ENCODE measurements at places on chromosomes 7 and 10.

DNA sequence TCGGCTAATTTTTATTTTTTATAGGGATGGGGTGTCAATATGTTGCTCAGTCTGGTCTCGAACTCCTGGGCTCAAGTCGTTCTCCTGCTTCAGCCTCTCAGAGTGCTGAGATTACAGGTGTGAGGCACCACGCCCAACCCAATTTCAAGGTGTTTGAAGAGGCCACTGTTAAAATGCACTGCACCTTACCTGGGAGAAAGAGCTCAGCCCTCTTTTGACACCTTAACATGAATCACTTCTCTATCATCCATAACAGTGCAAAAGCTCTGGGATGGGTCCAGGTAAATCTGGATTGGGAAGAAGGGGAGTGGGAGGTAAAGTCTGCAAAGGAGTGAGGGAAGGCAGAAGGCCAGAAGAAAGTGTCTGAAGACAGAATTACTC, 557 bp upstream of the ZNF282 start:
- DNase-seq = no peak

DNA sequence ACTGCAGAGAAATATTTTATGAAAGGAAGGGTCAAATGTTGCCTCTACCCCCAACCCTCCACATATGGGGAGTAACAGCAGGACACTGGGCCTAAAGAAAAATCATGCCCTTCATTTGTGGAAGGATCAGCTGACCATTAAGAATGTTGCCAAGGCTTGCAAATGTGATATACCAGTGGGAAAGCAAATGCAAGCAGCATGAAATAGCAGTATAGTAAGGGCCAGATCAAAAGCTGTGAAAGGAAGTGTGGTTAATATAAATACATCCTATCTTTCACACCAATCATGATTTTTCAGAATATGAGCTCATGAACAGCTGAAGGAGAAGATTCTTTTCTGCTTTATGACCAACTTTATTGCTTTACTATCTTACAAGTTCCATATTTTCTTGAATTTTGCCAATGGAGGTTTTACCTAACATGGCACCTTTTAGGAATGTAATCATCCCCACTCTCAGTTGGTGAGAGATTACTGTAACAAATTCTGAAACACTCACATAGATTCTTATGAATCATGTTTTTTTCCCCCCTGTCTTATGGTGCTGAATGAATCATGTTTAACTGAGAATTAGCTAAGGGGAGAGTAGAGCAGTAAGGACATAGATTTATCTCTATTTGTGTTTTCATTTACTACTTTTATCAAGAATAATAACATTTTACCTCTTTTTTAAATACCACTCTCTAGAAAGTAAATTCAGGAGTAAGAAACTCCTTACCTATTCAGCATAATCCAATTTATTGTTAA, 12.1 kb upstream of the ATAD1 start:
- DNase-seq = no peak

- no peak for DNase-seq
Observed at GRCh38 chr10:1858547-1858946, 121.2 kb upstream of the ADARB2 start.

DNA sequence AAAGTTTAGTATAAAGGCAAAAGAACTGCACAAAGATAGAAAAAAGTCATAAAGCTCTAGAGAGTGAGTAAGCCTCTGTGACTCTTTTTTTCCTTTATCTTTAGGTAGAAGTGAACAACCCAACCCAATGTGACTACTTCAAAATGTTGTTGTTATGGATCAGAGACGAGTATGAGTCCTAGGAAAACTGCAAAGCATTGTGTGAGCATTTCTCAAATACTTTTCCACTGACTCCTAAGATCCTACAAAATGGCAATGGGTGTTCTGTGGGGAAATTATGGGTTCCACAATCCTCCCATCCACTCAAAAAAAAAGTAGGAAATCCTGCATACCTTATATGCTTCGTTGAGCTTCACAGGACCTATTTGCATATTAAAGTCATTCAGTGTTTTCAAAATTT, 177.1 kb downstream of the DGKI start:
- DNase-seq = no peak

DNA sequence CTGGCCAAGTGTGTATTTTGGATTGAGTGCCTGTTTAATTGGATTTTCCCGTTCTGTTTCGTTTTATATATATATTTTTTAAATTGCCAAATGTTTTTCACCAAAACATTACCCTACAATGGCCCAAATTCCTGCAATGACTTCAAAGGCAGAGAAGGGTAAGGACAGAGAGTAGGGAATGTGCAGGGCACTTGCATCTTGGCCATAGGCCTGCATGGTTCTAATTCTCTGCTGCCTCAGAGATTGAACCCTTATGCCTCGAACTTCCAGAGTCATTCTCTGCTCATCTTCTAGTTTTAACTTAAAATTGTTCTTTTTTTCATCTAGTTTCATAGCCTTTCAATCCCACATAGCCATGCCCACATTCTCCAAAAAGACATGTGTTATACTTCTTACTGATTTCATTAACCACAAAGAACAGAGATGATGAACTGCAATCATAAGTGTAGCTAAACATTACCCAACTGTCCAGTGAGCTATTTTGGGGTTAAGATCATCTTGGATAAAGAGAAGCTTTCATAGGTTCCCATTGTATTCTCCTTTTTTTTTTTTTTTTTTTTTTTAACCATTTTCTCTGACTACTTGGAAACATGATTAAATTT, 177.6 kb downstream of the PLXDC2 start:
- no peak for DNase-seq

GRCh38 chr10:70328967-70329366, 45.2 kb upstream of the NPFFR1 start:
- no peak for DNase-seq

GRCh38 chr10:77648472-77648871, 10.9 kb upstream of the KCNMA1 start:
- no peak for DNase-seq

DNA sequence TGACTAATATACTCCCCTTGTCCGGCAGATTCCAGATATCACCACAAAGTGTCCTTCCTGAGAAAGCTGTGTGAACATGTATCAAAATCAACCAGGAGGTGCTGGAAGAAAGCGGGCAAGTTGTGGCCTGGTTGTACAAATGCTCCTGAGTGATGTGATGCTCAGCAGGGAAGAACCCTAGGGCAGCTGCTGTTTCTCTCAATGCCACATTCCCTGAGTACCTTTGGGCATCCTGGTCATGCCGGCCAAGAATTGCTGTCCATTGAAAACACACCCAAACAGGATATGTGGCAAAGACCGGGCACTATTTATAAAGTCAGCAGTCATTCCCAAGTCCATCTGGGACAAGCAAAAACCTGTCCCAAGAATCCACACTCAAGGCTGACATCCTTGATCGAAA, 7.8 kb upstream of the ADCY1 start:
- DNase-seq = no peak

- no peak for DNase-seq
Observed at GRCh38 chr7:52726493-52726892, 308.9 kb upstream of the POM121L12 start.

DNA sequence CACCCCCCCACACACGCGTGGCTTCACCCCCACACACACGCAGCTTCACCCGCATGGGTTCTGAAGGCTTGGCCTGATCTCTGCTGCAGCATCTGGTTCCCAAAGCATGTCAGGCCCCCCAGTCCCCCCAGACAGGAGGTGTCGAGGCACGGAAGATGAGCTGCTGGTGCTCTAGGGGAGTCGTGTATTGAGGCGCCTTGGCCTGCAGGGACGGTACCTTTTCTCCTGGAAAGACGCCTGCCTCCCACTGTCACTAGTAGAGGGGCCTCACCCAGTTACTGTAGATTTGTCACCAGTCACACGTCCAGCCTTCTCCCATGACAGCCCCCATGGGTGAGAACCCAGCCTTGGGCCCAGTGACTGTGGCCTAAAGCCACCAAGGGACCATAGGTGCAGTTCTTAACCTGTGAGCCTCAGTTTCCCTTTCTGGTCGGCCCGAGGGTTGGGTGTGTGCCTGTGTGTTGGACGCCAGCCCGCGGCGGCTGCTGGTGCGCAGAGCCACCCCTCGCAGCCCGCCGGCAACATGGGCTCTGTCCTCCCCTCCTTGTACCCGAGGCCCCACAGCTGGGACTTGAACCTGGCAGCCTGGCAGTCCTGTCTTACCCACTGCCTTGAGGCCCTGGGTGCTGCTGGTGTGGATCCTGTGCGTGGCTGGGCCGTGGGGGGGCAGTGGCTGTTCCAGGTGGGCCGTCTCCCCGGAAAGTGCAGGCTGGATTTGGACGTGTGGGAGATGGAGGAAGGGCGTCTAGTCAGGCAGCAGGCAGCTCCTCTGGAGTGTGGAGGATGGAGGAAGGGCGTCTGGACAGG, 81.7 kb downstream of the NKX6-2 start:
- no peak for DNase-seq

Measured in activated T-cell treated with anti-CD3 and anti-CD28 coated beads for 24 hours (primary cell).